Renal pelvis (tissue), 12 donors: ENCODE measurements at places on chromosomes 7 and 10. TPM values are rescaled to one million over a fixed set of nuclear protein-coding genes. Genes with fewer than 3 reads are reported as not detected.

Gene ELOVL3
- 3.1 TPM for polyA plus RNA-seq

DNA sequence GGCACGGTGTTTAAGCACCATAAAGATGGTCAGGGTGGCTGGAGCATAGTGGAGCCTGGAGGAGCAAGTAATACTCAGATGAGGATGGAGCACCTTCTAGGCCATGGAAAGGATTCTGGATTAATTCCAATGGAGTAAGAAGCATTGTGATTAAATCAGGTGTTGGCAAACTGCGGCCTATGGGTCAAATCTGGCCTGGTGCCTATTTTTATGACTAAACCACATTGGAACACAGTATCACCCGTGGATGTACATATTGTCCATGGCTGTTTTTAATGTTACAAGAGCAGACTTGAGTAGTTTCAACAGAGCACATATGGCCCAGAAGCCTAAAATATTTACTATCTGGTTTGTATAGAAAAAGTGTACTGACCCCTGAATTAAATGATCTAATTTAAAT, 49.9 kb upstream of the TMEM248 start:
- no peak for DNase-seq

DNA sequence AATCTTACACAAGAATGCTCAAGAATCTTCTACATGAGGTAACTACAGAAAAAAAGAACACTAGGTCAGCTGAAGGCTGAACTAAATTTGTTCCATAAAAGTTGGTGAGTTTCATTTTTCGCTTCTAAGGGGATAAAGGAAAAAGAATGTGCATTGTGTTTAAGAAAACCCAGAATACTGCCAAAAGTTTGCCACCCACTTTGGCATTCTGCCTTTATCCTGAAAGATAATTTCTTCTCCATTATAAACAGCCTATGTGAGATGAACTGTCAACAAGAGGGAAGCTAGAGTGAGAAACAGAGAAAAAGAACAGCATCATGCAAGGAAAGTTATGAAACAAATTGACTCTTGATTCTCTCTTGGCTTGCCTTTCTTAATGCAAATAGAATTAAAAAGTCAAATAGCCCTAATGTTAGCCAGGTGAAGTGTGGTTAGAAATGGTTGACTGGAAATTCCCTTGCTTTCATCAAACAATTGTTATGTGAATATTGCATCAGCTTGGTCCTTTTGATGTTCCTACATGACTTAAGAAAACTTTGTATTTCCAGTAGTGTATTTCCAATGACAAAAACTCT, 25.8 kb downstream of the STEAP1 start:
- no peak for DNase-seq

Gene CYP2E1
- polyA plus RNA-seq = 1.3 TPM

- no peak for DNase-seq
These were observed 252.0 kb downstream of the SORCS3 start for GRCh38 chr10:104892879-104893617.

DNA sequence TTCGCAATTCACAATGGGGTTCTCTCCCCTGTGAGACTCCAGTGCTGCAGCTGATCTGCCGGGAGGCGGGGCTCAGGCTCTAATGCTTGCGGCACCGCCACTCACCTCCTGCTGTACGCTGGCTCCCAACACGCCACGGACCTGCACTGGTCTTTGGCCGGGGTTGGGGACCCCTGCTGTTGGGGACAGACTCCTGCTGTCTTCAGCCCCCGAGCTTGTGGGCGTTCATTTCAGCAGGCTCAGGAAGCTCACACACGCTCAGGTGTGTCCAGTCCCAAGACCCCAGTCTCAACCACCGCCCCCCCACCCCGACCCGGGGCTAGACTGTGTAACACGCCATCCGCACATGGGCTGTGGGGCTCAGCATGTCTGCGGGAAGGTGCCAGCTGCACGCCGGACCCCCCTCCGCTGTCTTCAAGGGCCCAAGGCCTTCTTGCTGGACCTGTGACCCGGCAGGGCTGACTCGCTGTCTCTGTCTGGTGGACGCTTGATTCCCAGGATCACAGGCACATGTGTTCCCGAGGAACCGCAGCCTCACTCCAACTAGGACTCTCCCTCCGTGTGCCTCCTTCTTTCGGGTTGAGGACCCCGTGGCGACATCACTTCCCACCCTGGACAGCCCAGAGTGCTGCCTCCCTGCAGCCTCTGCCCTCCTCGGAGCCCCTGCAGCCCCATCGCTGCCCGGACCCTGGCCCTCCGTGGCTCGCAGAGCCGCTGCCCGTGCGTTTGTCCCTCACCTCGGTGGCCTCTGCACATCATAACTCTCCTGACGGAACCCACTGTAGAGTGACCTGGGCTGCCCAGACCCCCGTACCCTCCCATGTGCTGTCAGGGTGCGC, 106.4 kb downstream of the DNAJB6 start:
- no peak for DNase-seq

Gene VENTX
- 0.27 TPM for polyA plus RNA-seq

DNA sequence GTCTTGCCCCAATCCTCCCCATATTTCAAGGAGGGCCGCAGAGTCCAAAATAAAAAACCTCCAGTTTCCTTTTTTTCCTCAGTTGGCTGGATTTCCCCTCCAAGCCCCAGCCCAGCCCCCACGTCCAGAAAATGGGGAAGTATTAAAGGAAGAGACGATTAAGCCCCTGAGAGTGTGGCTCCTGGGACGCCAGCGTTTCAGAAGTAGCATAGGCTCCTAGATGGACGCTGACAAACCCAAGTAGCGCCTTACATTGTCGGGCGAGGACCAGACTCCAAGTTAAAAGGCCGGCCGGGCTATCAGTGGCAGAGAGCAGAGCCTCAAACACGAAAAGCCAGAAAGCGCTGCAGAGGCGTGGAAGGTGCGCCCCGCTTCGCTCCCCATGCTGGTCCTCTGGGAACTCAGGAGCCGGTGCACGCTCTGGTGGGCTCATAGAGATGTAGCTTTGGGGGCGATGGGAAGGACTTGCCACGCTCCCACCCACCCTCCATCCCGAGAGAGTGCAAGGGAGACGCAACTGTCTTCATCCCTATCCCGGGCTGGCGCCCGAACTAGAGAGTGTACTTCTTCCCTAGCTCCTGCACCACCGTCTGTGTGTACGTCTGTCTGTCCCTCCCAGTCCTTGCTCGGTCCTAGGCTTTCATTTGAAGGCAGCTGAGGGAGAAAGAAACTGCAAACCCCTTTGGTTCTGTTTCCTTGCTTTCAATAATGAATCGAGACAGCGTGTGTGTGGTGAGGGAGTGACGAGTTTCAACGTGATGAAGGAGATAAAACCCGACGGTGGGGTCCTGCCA, 6.3 kb upstream of the EMX2 start:
- DNase-seq = no peak

Gene NODAL
- polyA plus RNA-seq = 0.14 TPM

Gene FAM131B
- polyA plus RNA-seq = 2.3 TPM

Gene LRRTM3
- 5.3 TPM for polyA plus RNA-seq

Gene GRM3
- polyA plus RNA-seq = 0.21 TPM

DNA sequence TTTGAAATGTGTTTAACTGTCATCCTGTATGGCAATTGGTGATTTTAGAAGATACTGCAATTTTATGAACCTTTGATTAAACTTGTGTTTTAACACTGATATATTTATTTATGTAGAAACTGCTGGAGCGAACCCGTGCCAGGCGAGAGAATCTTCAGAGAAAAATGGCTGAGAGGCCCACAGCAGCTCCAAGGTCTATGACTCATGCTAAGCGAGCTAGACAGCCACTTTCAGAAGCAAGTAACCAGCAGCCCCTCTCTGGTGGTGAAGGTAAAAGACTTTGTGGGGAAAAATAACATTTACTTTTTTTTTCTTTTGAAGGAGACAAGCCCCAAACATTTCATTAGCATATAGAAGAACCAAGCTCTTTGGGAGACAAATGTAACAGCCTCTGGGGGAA, 6.5 kb downstream of the ANLN start:
- no peak for DNase-seq

- DNase-seq = no peak
These were observed 146.1 kb upstream of the TCF7L2 start for GRCh38 chr10:112803961-112804401.

Gene NPSR1
- polyA plus RNA-seq = not detected

Gene TBXAS1
- 25.3 TPM for polyA plus RNA-seq

Gene SPACDR
- 0.73 TPM for polyA plus RNA-seq

DNA sequence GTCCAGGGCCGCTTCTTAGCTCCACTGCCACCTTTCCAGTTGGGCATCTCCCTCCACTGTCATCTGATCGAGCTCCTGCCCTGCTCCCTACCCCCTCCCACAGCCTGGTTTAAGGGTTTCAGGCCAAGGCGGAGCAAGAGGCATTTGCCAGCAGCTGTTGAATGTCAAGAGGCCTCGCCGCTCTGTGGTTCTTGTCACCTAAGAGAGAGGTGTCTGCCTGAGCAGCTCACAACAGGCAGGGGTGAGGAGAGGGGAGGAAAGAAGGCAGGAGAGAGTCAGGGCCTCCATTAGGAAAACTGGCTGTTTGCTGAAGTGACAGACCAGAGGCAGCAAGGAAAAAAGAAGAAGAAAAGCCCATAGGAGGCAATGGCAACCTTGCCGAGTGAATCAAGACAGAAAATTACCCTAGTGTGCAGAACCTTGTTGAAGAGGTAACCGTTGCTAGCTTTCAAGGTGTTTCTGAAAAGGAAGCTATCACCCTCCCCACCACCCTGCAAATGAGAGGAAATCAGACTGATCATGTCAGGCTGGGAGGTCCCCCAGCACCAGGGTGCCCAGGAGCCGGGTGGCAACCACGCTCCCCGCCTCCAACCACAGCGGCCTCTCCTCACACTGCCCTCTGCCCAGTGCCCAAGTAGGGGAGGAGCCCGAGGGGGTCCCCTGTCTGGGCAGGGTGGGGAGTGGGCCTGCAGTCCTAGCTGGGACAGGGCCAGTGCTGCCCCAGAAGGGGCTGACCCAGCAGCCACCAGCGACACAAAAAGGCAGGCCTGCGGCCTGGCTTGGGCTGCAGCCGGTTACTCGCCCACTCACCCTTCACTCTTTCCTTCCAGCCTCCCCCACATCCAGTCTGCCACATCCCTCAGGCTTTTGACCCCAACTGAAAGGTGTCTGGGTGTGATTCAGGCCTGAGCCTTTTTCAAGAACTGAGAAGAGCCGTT, 7.1 kb downstream of the GATA3 start:
- DNase-seq = no peak

Gene TMEM26
- 7.9 TPM for polyA plus RNA-seq

- no peak for DNase-seq
These were observed 12.3 kb upstream of the MYPN start for GRCh38 chr10:68096913-68097516.

- no peak for DNase-seq
These were observed 20.5 kb downstream of the TRPV5 start for GRCh38 chr7:142913051-142913450.

DNA sequence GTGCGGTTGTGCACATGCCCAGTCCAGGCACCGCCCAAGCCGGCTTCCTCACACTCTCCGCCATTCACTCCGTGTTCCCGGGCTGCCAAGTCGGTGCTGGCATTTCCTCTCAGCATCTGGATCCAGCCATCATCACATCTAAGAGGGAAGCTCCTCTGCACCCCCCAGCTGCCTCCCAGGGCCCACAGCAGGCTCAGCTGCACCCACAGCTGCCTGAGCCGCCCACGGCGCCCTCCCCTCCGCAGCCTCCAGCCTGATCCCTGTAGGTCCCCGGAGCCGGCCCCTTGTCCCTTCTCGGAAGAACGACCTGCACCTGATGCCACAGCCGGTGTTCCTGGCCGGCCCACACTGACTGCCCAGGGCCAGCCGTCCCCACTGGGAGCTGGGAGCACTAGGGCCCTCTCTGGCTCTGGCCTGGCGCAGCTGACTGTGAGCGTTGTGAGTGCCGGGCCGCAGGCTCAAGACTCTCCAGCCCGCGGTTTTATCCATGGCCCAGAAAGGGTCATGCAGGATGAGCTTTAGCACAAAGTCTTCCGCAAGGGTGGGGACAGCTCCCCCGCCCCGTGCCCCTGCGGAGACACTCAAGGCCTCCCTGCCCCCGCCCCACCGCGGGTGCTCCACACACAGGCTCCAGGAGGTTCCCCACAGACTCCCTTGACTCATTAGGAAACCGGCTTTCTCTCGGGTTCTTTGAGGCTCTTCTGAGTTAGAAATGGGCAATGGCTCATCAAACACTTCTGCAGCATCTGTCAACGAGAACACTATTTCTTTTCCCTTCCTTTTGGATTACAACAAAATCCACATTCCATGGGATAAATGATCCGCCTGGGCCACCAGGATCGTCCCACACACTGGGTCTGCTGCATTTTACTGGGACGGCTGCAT, 31.2 kb downstream of the CFAP46 start:
- DNase-seq = peak; percentile 50

DNA sequence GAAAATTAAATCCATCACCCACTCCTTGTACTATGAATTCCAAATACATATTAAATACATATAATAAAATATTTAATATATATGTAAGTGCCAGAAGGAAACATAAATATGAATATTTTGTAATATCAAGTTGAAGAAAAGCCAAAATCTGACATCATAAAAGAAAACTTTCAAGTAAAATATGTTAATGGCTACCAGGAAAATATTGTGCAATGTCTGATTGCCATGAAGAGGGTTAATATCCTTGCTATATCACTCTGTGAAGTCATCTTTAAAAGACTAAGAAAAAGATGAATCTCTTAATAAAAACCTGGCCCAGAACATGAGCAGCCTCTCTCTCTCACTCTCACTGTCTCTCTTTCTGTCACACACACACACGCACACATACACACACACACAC, 130.2 kb downstream of the EGFR start:
- no peak for DNase-seq

DNA sequence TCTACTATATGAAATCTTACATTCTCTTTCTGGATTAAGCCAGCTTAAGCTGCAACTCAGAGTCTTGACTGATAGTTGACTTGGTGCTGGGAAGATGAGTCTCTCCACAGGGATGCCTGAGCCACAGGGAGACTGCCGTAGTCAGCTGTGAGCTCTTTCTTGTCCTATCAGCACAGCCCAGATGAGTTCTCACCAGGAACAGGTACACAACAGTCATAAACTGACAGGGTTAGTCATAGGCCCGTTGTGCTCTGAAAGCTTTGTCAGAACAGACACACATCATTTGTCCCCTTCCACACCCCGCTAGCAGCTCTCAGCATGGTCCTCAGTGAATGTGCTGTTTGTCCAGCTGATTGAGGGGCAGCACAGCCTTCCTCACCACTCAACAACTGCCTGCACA, 221.6 kb downstream of the RPS24 start:
- DNase-seq = no peak

DNA sequence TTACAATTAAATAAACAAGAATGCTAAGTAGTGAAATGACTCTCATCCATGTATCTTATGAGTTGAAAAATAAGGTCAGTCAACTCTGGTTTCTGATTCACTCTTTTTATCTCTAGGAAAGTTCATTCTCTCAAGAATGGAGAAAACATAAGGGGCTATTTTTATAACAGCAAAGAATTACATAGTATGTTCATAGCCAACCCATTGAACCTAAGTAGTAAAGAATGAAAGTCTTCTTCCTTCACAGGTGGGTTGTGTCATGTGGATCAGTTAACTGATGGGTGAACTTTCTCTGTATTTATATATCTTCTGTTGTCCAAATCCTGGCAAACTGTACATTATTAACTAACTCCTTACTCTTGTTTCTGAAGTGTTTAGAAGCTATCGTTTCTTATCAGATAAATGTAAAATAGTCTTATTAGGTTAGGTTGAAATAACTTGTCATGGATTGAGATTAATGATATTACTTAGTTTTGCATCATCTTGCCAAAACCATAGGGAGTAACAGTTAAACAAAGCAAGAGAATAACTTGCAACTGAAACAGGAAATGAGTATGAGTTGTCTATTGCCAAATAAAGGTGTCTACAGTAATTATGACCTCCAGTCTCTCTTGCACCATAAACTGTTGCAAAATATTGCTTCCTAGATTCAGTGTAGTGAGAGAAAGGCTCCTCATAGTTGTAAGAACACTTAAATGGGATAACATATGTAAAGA, 86.8 kb downstream of the ANKRD7 start:
- no peak for DNase-seq

Gene CALHM3
- polyA plus RNA-seq = not detected

Gene WNT2
- 0.42 TPM for polyA plus RNA-seq
